Tibial nerve (tissue), 4 donors: ENCODE measurements at places on chromosomes 1 and 21. TPM values are rescaled to one million over a fixed set of nuclear protein-coding genes. Genes with fewer than 3 reads are reported as not detected.

DNA sequence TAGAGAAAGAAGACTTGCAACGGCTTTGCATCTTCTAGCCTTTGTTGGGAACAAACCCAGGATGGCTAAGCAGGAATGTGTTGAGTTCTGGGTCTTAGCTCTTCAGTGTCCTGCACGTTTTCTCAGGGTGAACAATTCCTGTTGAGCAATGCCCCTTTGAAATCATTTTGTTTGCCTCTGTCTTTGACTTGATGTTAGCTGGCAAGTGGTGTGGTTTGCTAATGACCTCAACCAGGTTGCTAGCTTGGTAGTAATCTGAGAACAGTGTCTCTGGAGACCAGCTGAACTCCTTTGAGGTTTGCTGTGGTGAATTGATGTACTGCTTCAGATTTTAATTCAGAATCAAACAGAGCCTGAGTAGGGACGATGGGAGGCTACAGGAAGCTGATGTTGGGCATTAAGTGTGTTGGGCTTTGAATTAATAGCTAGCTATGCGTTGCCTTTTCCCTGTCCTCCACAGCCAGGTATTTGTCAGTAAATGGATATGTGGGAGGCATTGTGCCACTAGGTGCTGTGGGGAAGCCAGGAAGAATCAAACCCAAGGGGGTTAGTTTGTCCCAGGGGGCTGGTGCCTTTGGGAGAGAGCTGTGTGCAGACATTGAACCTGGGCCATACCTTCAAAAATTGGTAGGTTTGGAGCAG lies 23.3 kb upstream of the SRSF10 start:
- no peaks in the 10 kb centered on the region for H3K4me1 ChIP-seq
- H3K27me3 ChIP-seq: no peaks in the 10 kb centered on the region
- H3K27ac ChIP-seq: no peak overlapping the region
- no peaks in the 10 kb centered on the region for H3K36me3 ChIP-seq
- DNase-seq: no peak
- H3K4me3 ChIP-seq: no peak overlapping the region

GRCh38 chr1:32106663-32107275 lies 1.1 kb upstream of the KPNA6 start:
- no peaks in the 10 kb centered on the region for H3K4me1 ChIP-seq
- no peaks in the 10 kb centered on the region for H3K27me3 ChIP-seq
- no peak for DNase-seq
- no peak overlapping the region for H3K27ac ChIP-seq
- H3K4me3 ChIP-seq: peak overlapping the region; percentile 76

- no peak for DNase-seq
- H3K4me1 ChIP-seq: no peaks in the 10 kb centered on the region
- H3K36me3 ChIP-seq: no peaks in the 10 kb centered on the region
- H3K27ac ChIP-seq: no peak overlapping the region
Observed at GRCh38 chr1:17880449-17880848, 125.3 kb downstream of the ACTL8 start.

DNA sequence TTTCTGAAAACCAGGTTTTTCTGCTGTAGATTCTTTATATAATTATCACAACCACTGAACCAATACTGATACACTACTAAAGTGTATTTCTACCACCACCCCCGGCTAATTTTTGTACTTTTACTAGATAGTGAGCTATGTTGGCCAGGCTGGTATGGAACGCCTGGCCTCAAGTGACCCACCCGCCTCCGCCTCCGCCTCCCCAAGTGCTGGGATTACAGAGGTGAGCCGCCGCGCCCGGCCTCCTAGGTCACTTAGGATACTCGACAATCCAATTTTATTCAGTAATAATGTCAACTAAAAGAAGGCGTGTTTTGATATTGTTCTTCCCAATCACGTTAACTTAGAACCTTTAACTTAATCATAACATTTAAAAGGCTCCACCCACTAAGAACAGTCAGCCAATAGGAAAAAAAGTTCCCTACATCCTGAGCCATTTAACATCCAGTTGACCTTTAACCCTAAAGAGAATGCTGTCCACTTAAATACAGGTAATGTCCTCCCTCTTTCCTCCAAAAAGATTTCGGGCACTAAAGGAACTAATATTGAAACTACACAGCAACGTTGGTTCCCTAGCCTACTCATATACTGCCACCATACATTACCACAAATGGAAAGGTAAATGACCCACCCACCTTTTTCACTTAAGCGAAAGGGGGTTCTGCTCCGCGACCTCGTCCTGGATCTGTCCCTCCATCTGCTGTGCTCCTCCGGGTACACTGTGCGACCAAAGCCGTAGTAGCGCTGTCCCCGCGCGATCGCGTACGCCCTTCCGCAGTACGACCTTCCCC lies 1.2 kb downstream of the RSRP1 start:
- peak overlapping the region; percentile 98 for H3K27ac ChIP-seq
- H3K4me1 ChIP-seq: peaks cover 17% of the 10 kb centered on the region
- no peak for DNase-seq
- H3K4me3 ChIP-seq: peak overlapping the region; percentile 65

DNA sequence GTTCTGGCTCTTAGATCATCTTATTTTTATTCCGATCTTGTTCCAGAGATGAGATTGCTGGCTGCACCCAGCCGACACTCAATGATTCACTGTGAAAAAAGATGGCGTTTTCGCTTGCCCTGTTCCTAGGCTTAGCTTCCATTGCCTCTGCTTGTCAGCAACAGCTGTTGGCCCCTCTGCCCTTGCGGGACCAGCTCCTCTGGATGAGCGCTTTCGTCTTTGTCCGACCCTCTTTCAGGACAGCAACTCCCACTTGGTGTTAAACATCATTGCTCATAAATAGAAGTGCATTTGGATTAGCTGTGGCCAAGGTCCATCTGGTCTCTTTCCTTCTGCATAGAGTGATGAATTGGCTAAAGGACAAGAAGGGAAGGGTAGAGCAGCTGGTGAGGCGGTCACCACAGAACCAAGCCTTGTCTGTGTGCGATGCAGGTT lies 43.5 kb upstream of the SCCPDH start:
- H3K36me3 ChIP-seq: no peaks in the 10 kb centered on the region
- H3K27ac ChIP-seq: no peak overlapping the region
- H3K27me3 ChIP-seq: no peaks in the 10 kb centered on the region
- H3K4me3 ChIP-seq: no peak overlapping the region

GRCh38 chr1:109983380-109984189 lies 980 bp upstream of the AHCYL1 start:
- no peak overlapping the region for H3K4me3 ChIP-seq
- H3K36me3 ChIP-seq: no peaks in the 10 kb centered on the region
- no peaks in the 10 kb centered on the region for H3K27me3 ChIP-seq
- peak overlapping the region; percentile 77 for H3K27ac ChIP-seq

DNA sequence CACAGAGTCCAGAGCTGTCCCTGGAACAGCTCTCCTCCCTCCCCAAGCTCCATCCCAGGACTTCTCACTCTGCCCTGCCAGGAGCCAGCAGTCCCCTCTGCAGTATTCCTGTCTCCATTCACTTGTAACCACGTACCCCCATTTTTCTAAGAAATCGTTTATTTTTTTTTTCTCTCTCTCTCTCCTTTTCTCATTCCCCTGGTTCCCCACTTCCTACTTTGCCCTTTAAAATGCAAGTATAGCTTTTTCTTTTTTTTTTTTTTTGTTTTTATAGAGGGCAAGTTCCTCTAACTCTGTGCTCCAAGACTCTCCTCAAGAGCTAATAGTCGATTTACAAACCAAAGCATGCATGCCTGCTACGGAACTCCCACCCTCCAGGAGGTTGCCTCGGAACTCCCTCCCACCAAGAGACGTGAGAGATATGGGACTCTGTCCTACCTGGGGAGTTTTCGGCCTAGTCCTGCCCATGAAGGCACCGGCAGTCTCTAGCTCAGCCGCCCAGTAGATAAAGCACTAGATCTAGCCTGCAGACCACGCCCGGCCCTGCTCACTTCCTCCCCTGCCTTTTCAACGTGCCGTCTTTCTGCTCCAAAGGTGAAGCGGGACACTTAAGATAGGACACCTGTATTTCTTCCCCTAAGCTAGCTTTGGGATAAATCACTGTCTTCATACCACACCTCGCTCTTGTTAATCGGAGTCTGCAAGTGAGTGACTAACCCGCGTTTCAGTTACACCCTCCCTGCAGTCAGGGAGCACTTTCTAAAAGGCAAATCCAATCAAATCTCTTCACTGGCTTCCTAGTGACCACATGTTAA lies 27.7 kb downstream of the TNFRSF9 start:
- H3K4me1 ChIP-seq: no peaks in the 10 kb centered on the region
- H3K27me3 ChIP-seq: no peaks in the 10 kb centered on the region
- H3K27ac ChIP-seq: no peak overlapping the region
- H3K36me3 ChIP-seq: no peaks in the 10 kb centered on the region

GRCh38 chr1:208748387-208749165 lies 504.4 kb upstream of the PLXNA2 start:
- H3K27me3 ChIP-seq: no peaks in the 10 kb centered on the region
- DNase-seq: no peak
- no peaks in the 10 kb centered on the region for H3K36me3 ChIP-seq
- H3K4me1 ChIP-seq: no peaks in the 10 kb centered on the region
- H3K4me3 ChIP-seq: no peak overlapping the region

DNA sequence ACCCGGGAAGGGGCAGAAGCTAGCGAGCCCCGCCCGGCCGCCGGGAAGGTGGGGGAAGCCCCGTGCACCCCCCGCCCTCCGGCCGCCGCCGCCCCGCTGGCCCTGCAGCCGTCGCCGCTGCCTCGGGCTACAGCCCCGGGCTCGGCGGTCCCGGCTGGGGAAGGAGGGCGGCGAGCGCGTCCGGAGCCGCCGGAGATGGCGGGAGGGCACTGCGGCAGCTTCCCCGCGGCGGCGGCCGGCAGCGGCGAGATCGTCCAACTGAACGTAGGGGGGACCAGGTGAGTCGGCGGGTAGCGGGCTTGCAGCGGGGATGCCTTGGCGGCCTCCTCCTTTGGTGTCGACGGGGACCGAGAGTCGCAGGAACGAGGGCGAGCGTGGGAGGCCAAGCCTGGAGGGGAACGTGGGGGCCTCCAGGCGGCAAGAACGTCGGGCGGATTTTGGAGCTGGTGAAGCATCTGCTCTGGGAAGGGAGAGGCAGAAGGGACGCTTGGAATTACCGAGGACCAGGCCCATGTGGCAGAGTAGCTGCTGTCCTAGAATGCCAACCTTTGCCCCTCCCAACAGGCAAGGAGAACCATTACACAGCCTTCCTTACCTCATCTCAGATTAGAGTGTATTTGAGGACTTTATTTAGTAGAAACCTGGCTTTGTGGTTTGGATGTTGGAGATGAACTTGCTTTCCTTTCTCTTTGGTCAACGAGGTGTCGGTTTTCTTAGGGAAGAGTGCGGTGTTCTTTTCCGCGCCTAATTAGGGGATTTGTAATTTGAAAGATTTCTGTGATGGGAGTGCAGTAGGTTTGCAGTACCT lies 591 bp downstream of the KCTD3 start:
- H3K27ac ChIP-seq: peak overlapping the region; percentile 91
- DNase-seq: peak; percentile 19
- peak overlapping the region; percentile 74 for H3K4me3 ChIP-seq
- no peaks in the 10 kb centered on the region for H3K36me3 ChIP-seq
- peaks cover 37% of the 10 kb centered on the region for H3K4me1 ChIP-seq
- H3K27me3 ChIP-seq: no peaks in the 10 kb centered on the region

DNA sequence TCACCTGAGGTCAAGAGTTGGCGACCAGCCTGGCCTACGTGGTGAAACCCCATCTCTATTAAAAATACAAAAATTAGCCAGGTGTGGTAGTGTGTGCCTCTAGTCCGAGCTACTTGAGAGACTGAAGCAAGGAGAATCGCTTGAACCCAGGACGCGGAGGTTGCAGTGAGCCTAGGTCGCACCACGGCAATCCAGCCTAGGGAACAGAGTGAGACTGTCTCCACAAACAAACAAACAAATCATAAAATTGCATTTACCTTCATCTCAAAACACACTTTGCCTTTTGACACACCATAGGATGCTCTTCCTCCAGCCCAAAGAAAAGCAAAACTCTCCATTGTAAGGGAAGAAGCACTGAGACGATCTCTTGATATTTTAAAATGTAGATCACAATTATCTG lies 4.3 kb downstream of the HNRNPU start:
- H3K27ac ChIP-seq: peak overlapping the region; percentile 6
- H3K4me1 ChIP-seq: peaks cover 40% of the 10 kb centered on the region
- peak overlapping the region; percentile 95 for H3K4me3 ChIP-seq

DNA sequence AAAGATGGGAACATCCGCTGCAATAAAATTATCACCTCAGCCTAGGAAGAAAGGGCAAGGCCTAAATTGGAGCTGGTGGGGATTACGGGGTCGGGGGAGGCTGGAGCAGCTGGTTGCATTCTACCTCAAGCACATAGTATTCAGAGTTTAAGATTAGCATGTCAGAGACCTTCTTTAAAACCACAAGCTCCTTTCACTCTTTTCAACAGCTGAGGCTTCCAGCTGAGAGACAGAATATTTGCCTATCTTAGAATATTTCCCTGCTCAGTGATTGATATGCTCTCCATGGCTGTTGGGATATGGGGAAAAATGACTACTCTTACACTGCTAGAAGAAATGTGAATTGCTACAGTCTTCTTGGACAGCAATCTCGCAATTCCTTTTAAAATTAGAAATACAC lies 248.6 kb downstream of the TBX15 start:
- no peak overlapping the region for H3K4me3 ChIP-seq
- H3K27ac ChIP-seq: no peak overlapping the region
- no peaks in the 10 kb centered on the region for H3K4me1 ChIP-seq
- no peaks in the 10 kb centered on the region for H3K27me3 ChIP-seq
- no peak for DNase-seq
- no peaks in the 10 kb centered on the region for H3K36me3 ChIP-seq

DNA sequence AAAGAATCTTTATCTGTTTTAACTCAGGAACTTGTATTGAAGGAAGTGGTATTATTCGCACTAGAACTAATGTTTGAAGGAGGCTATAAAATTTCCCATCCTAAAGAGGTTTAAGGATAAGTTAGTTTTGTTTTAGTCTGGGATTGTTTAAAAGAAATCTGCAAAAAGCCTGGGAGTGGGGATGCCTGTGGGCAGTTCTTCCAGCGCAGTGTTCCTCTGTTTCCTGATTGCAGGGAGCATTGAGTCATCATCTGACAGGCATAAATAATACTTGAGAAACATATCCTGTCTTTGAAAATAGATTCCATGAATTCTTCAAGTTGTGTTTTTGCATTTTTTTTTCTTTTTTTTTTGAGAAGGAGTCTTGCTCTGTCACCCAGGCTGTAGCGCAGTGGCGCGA lies 350.8 kb upstream of the PTBP2 start:
- H3K27me3 ChIP-seq: no peaks in the 10 kb centered on the region
- H3K4me3 ChIP-seq: no peak overlapping the region
- H3K4me1 ChIP-seq: no peaks in the 10 kb centered on the region
- no peak for DNase-seq
- H3K36me3 ChIP-seq: no peaks in the 10 kb centered on the region
- H3K27ac ChIP-seq: no peak overlapping the region

- no peaks in the 10 kb centered on the region for H3K4me1 ChIP-seq
- H3K4me3 ChIP-seq: no peak overlapping the region
- H3K27ac ChIP-seq: no peak overlapping the region
- no peak for DNase-seq
- no peaks in the 10 kb centered on the region for H3K27me3 ChIP-seq
Observed at GRCh38 chr21:20737227-20737913, 260.8 kb upstream of the NCAM2 start.

- peaks cover 6% of the 10 kb centered on the region for H3K4me1 ChIP-seq
- H3K27me3 ChIP-seq: no peaks in the 10 kb centered on the region
Observed at GRCh38 chr1:81760477-81761097, 40.1 kb upstream of the ADGRL2 start.

The EXTL1 gene
- 44.3 TPM for total RNA-seq

The NPL gene
- 10.9 TPM for total RNA-seq

The OR2T12 gene
- not detected for total RNA-seq

The RIPK4 gene
- 1.6 TPM for total RNA-seq

The UBXN10 gene
- total RNA-seq: 0.84 TPM
